ENCODE measurements at places on chromosomes 12 and 14.
A peak's percentile ranks its signal among the peaks of the same experiment; 100 is the strongest.

DNA sequence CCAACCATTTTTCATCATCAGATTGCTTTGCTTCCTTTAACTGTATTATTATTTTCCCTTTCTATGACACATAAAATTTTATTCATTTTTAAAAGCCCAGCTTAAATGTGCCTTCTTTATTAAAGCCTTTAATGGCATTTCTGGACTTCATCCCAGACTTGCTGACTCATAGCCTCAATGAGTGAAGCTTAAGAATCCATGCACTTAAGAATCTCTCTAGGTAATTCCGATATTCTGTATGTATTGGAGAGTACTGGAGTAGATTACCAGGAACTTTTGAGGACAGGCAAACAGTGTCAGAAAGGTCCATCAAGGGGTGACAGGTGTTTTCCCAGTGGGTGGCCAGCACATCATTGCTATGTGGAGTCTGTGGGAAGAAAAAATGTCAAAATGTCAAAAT lies 107.9 kb downstream of the PTPRQ start:
- DNase-seq = peak; percentile 88

DNA sequence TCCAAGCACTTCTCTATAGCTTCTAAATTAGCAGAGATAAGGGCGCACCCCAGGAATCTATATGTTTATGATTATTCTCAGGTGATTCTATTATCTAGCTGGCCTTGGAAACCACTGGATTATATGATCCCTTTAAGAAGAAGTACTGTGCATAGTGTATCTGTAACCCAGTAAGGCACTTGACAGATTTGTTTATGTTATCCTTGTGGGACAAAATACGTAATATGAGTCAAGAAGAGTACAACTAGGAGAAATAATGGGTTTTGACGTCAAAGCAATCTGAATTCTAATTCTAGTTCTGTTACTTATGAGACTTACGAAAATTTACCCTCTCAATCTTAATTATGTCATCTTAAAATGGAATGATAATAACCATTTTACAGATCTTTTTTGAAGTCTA lies 259.6 kb upstream of the NAV3 start:
- DNase-seq = no peak

GRCh38 chr14:20428010-20428365 lies 8.0 kb downstream of the KLHL33 start:
- no peak for DNase-seq

DNA sequence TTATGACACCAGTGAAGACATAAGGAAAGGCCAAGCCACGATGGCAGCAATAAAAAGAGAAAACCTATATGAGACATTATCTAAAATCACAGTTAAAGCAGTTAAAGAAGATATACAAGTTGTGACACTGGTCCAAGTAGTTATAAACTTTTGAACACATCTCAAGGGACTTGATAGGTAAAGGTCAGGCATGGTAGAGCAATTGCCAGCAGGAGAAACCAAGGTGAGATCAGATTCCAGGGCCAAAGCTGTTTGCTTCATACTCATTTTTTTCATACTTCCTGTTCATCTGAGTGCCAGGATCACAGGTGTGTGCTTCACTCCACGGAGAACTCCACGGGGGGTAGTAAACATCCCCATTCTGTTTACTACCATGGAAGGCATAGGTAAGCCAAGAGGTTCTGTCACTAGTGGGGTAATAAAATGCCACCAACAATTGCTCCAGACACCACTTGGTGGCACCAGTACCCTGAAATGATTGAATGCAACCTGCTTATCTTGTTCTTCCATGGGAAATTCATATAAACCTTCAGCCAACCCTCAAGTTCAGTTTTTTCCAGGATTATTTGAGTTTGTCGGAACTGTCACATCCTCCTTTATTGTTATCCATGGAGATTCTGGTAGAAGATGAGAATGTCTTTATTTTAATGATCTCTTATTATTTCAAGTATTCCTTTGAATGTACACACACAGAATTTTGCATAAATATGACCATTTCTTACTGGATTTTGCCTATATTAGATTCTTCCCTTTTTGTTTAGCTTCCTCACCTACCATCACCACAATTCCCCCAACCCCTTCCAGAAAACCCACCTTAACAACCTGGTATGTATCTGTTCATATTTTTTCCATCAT lies 59.2 kb upstream of the TSPAN8 start:
- peak; percentile 45 for DNase-seq

GRCh38 chr12:24630856-24631255 lies 318.0 kb downstream of the BCAT1 start:
- DNase-seq = no peak

DNA sequence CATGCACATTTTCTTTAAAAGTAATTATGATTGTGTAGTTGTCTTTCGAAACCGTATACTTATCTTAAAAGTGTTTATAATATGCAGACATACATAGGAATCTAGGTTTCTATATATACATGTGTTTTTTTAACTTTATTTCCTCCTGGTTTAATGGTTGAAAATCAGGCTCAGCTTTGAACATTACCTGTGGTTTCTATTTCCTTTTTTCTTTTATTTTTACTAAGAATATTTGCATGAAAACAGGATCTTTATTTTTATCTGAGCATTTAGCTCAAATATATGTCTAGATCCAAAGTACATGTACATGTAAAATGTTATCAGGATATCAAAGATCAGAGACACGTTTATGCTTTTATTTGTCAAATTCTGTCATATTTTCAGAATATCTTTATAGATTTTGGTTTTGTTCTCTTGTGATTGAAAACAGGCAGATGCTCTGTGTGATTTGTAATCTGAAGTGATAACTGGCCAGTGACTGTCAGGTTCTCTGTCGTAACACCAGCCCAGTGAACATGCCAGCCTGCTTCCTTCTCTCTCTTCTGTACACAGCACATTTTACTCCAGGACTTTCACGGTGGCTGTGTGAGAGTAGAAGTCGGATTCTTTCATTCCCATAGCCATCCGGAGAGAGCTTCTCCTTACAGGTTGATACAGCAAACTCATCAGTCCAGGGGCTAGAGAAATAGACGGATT lies 13.7 kb downstream of the TCTN1 start:
- no peak for DNase-seq

DNA sequence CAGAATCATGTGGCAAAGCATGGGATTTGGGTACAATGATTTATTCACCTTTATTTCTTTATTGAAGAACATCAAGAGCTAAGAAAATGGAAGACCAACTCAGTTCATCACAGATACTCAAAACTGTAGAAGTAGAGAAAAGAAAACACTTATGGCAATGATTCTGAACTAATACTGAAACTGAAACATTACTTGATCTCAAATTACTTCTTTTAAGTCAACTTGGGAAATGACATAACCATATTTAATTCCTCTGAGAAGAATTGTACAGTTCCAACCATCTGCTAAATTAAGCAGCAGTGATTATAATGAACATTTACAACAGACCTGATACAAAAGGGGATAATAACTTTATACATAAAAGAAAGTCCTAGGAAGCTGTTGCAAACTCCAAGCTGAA lies 466.5 kb downstream of the TMTC2 start:
- DNase-seq = no peak

GRCh38 chr12:75135026-75135425 lies 74.6 kb downstream of the KCNC2 start:
- DNase-seq = no peak

- DNase-seq = peak; percentile 77
Observed at GRCh38 chr14:58082491-58083098, 69.4 kb downstream of the ARMH4 start.

DNA sequence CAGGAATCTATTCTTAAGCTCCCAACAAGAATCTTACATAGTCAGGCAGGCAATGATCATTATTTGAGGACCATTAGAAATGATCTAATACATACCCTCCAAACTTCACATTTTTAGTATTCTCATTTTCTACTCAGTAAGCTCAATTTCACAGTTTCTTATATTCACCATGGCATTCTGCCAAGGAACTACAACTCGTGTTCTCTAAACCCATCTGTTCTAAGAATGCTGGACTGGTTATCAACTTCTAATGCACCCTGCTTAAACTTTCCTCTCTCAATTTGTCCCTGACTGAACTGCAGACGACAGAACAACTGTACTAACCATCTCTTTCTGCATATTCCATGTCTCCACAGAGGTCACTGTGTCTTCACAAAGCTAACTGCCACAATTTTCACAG lies 58.6 kb downstream of the GXYLT1 start:
- DNase-seq = peak; percentile 38

DNA sequence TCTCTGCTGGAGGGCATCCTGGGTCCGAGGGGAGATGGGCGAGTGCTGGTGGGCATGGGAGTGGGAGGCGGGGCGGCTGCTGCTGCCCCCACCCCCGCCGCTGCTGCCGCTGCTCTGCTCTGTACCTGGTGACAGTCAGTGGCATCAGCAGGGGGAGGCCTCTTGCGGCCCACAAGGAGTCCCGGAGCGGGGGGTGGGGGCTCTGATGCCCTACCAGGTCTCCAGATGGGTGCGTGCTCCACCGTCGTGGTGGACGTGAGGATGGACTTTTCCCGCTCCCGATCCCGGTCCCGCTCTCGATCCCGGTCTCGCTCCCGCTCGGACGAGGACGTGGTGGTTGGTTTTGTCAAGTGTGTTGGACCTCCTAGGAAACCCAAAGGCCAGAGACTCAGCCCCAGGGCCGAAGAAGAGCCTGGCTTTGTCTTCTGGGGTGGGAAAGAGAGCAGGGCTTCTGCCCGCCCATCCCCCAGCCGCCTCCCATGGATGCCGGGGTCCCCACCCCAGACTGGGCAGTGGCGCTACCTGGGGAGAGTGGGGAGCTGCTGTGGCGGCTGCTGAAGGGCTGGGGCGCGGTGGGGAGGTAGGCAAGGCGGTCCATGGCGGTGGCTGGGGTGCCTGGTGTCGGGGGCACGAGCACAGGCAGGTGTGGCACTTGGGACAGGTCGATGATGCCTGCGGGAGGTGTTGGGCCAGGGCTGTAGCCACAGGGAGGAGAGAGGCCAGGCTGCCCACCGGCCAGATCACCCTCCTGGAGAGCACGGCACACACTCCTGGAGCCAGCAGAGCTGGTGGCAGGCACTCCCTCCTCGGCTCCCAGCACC lies 45.4 kb downstream of the RFLNA start:
- DNase-seq = no peak

- no peak for DNase-seq
Observed at GRCh38 chr14:66361013-66361412, 125.2 kb upstream of the CCDC196 start.

- DNase-seq = peak; percentile 83
Observed at GRCh38 chr12:110577864-110578693, 5.0 kb downstream of the PPTC7 start.

DNA sequence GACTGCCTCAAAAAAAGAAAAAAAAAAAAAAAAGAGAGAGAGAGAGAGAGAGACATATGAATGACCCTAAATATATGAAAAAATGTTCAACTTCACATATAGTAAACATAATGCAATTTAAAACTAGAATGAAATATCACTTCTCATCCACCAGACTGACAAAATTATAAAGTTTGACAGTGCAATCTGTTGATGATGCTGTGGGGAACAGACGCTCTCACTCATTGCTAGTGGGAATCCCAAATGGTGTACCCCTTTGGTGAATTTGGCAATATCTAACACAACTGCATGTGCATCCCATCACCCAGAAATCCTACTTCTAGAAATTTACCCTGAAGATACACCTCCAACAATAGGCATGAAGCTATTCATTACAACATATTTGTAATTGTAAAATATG lies 2.3 kb upstream of the GSG1 start:
- no peak for DNase-seq

DNA sequence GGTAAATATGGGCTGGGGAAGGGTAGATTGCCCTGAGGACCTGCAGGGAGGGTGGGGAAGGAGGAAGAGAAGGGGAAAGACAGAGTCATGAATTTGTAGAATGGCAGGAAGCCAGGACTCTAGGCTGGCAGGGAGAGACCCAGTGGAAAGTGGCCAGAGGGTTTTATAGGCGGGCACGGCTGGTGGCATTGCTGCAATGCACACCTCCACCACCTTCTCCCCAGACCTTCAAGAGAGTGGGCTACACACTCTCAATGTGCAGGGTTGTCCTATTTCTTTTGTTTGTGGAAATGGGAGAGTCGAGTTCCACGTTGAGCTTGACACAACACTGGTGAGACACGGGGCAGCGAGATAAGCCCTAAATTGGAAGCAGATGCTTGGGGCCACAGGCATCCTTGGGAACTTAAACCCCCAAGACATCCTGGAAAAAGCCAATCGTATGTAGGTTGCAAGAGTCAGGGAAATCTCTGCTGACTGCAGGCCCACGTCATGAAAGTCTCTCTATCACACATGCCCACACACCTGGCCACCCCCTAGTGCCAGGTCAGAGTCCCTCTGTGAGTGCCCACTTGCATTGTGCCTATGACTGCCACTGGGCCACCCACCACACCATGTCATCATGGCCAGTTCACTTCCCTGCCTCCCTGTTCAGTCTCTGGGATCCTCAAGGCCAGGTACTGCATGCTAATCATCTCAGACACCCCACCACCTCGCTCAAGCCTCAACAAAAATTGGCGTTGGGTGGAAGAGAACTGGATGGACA lies 38.0 kb upstream of the BDKRB2 start:
- no peak for DNase-seq

DNA sequence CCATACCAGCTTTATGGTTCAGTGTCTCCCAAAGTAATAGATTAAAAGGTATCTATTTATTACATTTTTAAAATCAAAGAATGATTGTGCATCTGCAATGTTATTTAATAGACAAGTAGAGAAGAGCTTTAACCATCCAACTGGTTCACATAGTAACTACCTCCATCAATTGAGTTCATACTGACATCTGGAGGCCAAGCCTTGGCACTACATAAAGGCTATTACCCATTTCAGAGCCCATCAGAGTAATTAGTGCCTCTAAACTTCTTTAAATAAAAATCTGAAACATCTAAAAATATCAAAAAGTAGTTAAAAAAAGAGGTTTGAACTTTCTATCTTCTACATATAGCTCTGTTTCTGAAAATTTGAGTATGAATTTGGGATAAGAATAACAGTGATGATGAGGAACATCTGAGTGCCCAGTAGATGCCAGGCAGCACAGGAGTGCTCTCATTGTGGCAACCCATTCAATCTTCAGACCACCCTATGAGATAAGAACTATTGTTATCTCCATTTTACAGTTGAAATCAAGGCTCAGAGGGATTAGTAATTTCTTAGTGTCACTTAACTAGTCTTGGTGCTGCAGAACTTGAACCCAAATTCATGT lies 132.9 kb upstream of the DAAM1 start:
- DNase-seq = peak; percentile 39

GRCh38 chr14:74271365-74271764 lies 31.4 kb downstream of the ABCD4 start:
- no peak for DNase-seq

All from fibroblast of gingiva (primary cell).